ENCODE measurements at places on chromosomes 7 and 10.

DNA sequence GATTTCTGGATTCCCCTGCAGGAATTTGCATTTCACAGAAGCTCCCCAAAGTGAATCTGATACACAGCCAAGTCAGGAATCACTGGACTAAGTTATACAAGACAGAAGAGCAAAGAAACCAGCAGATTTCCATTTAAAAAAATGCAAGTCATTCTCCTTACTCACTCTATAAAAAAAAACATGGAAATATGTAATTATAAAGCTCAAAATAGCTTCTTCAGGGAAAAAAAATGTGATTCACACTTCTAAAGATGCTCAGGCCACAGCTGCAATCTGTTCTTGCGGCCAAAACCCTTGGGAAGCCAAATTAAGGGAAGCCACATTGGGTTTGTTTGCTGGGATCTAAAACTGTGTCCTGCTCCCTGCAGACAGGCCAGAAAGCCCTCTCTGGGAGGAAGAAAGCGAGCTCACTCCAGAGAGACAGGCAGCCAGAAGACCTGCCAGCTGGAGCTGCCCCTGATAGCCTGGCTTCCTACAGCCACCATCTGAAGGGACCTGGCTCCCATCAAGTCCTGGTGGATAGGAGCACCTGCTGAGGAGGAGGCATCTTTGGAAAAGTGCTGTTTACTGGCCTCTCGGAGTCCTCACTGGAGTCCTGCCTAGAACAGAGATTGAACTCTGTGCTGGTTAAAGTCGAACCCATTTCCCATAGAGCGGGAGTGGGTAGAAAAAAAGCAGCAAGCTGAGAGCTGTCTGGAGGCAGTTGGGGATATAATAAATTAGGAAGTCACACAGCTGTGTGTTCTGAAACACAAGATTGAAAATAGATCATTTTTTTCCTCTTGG lies 359.2 kb upstream of the AOAH start:
- no peaks in the 10 kb centered on the region for H3K27me3 ChIP-seq
- H3K27ac ChIP-seq = no peak overlapping the region
- DNase-seq = no peak
- peaks cover 25% of the 10 kb centered on the region for H3K4me1 ChIP-seq
- peaks cover 15% of the 10 kb centered on the region for H3K36me3 ChIP-seq

DNA sequence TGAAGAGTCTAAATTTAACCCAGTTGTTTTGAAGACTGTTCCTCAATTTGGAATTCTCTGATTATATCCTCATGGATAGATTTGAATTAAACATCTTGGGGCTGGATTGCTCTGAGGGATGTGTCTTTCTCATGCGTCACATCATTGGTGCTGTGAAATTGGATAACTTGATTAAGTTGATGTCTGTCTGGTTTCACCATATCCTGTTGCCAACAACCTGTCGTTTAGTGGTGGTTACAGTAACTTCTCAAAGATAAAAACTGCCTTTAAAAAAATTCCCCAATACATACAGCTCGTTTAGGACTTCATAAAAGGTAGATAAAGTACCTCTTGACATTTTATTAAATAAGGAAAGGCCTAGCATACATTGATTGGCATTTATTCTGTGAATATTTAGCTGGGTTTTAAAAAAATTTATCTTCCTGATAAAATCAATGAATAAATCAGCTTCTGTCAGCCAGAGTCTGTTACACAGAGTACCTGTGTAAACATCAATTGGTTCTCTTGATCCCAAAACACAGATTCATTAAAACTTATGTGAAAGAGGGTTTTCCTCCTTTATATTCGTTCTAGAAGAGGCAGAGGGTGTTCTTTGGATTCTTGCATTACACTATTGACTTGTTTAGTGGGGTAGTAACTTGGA lies 10.5 kb downstream of the CRCP start:
- peaks cover 41% of the 10 kb centered on the region for H3K4me1 ChIP-seq
- no peaks in the 10 kb centered on the region for H3K27me3 ChIP-seq
- DNase-seq = no peak
- no peak overlapping the region for H3K4me3 ChIP-seq
- peak overlapping the region; percentile 21 for H3K27ac ChIP-seq

DNA sequence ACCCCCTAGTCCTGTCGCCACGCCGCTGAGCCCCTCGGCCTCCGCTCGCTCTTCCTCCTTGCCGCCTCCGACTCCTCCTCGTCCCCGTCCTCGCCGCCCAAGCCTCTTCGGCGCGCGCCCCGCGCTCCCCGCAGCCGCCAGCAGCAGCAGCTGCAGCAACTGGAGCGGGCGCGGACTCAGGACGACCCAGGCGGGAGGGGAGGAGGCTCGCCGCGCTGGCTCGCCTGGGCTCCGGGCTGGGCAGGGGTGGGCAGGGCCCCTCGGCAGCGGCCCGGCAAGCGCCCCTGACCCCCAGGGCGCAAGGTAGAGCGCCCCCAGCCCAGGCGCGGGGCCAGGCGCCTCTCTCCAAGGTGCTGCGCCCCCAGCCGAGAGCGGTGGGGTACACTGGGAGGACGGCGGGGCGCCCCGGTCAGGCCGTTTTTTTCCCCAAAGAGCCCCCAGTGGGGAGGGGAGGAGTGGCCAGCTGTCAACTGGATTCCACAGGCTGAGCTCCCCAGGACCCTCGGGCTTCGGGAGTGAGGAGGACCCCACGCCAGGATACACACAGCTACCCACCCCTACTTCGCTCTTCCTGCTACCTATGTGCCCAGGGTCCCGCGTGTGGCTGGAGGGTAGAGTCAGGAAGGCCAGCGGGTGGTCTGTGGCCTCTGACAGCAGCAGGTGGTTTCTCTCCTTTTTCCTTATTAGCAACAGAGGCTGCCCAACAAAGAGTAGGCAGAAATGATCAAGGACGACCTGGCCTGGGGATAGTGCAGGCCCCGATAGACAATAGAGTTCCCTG lies 903 bp upstream of the KCNMA1 start:
- peak overlapping the region; percentile 72 for H3K27ac ChIP-seq
- peaks cover 7% of the 10 kb centered on the region for H3K36me3 ChIP-seq
- peak overlapping the region; percentile 85 for H3K4me3 ChIP-seq
- peaks cover 20% of the 10 kb centered on the region for H3K4me1 ChIP-seq

- DNase-seq = no peak
- H3K27ac ChIP-seq = no peak overlapping the region
- H3K36me3 ChIP-seq = no peaks in the 10 kb centered on the region
- peaks cover 17% of the 10 kb centered on the region for H3K4me1 ChIP-seq
- no peaks in the 10 kb centered on the region for H3K27me3 ChIP-seq
- H3K4me3 ChIP-seq = peak overlapping the region; percentile 72
Measured at GRCh38 chr7:39509436-39509835, 56.8 kb upstream of the YAE1 start.

GRCh38 chr7:36863901-36864701 lies 139.8 kb upstream of the AOAH start:
- peaks cover 11% of the 10 kb centered on the region for H3K4me1 ChIP-seq
- peaks cover 64% of the 10 kb centered on the region for H3K36me3 ChIP-seq
- no peak for DNase-seq
- H3K4me3 ChIP-seq = no peak overlapping the region
- H3K27ac ChIP-seq = peak overlapping the region; percentile 41

DNA sequence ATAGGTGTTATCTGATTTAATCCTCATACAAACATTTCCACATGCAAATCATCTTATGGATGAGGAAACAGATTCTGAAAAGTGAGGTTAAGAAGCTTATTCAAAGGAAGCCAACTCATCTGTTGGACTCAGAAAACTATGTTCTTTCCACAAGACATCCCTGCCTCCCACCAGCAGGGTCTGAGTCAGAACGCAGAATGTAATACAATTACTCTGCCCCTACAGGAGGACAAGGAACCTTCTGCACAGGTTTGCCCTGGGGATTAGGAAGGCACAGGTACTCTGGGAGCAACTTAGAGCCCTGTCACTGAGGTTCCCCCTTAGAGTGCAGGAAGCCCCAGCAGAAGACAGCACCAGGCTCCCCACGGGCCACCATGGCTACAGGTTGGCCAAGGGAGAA lies 255.7 kb downstream of the TNS3 start:
- H3K36me3 ChIP-seq = peaks cover 9% of the 10 kb centered on the region
- DNase-seq = no peak
- H3K4me3 ChIP-seq = no peak overlapping the region
- no peaks in the 10 kb centered on the region for H3K27me3 ChIP-seq

- H3K4me1 ChIP-seq = no peaks in the 10 kb centered on the region
- DNase-seq = no peak
- H3K36me3 ChIP-seq = no peaks in the 10 kb centered on the region
- no peaks in the 10 kb centered on the region for H3K27me3 ChIP-seq
- H3K27ac ChIP-seq = no peak overlapping the region
Measured at GRCh38 chr7:67842571-67842970, 845.9 kb downstream of the TYW1 start.

GRCh38 chr7:83040484-83040883 lies 122.2 kb downstream of the PCLO start:
- no peaks in the 10 kb centered on the region for H3K27me3 ChIP-seq
- H3K27ac ChIP-seq = no peak overlapping the region
- no peaks in the 10 kb centered on the region for H3K36me3 ChIP-seq
- H3K4me1 ChIP-seq = no peaks in the 10 kb centered on the region
- DNase-seq = no peak

GRCh38 chr10:48685731-48686130 lies 1.1 kb downstream of the WDFY4 start:
- H3K36me3 ChIP-seq = peaks cover 7% of the 10 kb centered on the region
- H3K27ac ChIP-seq = peak overlapping the region; percentile 99
- H3K27me3 ChIP-seq = no peaks in the 10 kb centered on the region
- H3K4me3 ChIP-seq = peak overlapping the region; percentile 99
- H3K4me1 ChIP-seq = peaks cover 70% of the 10 kb centered on the region

DNA sequence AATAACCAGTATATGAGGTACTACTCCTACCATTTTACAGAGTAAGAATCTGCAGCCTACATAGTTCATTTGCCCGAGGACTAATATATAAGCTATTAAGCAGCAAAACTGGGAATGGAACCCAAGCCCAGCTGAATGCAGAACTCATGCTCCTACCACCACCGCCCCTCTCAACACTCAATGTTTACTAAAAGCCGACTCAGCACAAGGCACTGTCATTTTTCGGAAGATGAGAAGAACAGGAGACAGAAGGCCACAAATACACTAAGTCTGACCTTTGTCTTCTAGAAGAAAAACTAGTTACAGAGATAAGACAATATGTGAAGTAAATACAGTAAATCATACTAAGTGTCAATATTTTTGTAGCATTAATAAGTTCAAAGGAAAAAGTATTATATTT lies 40.6 kb upstream of the SLIT1 start:
- peaks cover 50% of the 10 kb centered on the region for H3K36me3 ChIP-seq
- no peak overlapping the region for H3K4me3 ChIP-seq
- H3K27ac ChIP-seq = no peak overlapping the region
- H3K4me1 ChIP-seq = no peaks in the 10 kb centered on the region
- no peaks in the 10 kb centered on the region for H3K27me3 ChIP-seq
